GM23248 (cell line): ENCODE measurements at places on chromosomes 16 and 17. TPM values are rescaled to one million over a fixed set of nuclear protein-coding genes. Genes with fewer than 3 reads are reported as not detected.

The ANKS3 gene
- total RNA-seq, result 17.6 and 20.0 TPM in 2 replicates

The KRTAP4-1 gene
- 0.76 TPM in 1 of 2 replicates, not detected in the other for total RNA-seq

GRCh38 chr17:70181376-70181775 lies 12.0 kb downstream of the KCNJ2 start:
- no peak for DNase-seq

DNA sequence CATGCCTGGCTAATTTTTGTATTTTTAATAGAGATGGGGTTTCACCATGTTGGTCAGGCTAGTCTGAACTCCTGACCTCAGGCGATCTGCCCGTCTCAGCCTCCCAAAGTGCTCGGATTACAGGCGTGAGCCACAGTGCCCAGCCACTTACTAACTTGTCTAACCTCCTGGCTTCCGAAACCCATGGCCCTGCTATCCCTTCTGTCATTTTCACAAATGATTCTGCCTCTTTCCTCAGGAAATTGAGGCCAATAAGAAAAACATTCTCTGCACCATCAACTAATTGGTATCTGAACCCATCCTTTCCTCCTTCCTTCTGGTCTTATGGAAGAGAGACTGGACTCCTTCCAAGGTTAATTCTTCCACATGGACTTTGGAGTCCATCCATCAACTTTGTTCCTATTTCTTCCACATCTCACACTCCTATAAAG lies 27.9 kb upstream of the TNRC6A start:
- peak; percentile 47 for DNase-seq

DNA sequence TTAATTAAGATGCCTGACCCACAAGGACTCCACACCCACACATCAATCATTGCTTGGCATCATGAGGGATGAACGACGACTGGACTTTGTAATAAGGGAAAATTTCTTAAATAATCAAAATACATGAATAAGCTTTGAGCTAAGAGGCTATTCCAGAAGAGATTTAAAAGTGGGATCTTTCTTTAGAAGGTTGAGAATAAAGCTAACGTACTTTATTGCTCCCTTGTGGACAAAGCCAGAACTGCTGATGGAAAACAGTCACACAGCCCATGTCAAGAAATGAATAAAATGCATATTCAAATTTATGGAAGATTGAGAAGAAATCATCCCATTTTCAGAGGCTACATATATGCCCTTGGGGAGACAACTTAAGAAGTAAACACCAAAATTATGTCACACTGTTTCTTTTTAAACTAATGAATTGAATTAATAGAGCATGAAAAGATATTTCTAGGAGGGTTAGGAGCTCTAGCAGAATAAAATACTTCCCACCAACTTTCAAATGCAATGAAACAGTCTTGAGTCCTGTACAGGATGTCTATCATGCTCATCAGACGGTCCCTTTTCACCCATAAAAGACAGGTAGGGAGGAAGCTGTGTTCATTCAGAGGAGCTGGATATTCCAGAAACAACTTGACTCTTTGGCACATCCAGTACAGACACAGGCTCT lies 60.2 kb upstream of the PHOSPHO1 start:
- peak; percentile 60 for DNase-seq

DNA sequence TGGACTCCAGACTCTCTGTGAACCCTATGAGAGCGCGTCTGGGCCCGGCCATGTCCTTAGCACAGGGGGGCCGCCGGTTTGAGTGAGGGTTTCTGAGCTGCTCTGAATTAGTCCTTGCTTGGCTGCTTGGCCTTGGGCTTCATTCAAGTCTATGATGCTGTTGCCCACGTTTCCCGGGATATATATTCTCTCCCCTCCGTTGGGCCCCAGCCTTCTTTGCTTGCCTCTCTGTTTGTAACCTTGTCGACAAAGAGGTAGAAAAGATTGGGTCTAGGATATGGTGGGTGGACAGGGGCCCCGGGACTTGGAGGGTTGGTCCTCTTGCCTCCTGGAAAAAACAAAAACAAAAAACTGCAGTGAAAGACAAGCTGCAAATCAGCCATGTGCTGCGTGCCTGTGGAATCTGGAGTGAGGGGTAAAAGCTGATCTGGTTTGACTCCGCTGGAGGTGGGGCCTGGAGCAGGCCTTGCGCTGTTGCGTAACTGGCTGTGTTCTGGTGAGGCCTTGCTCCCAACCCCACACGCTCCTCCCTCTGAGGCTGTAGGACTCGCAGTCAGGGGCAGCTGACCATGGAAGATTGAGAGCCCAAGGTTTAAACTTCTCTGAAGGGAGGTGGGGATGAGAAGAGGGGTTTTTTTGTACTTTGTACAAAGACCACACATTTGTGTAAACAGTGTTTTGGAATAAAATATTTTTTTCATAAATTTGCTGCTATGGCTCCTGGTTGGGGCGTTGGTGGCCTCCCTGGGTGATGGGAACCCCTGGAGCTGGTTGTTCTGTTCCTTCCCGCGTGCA lies 23.1 kb downstream of the STAT5A start:
- peak; percentile 96 for DNase-seq
